ENCODE measurements at places on chromosomes 13 and 19. TPM values are rescaled to one million over a fixed set of nuclear protein-coding genes. Genes with fewer than 3 reads are reported as not detected.

BRME1 gene
- total RNA-seq: 12.0 TPM

NDUFA3 gene
- 79.3 TPM for total RNA-seq

- H3K4me3 ChIP-seq: no peak overlapping the region
- DNase-seq: no peak
- H3K27me3 ChIP-seq: no peaks in the 10 kb centered on the region
- H3K27ac ChIP-seq: no peak overlapping the region
Observed at GRCh38 chr19:16969135-16969534, 57.5 kb downstream of the CPAMD8 start.

DNA sequence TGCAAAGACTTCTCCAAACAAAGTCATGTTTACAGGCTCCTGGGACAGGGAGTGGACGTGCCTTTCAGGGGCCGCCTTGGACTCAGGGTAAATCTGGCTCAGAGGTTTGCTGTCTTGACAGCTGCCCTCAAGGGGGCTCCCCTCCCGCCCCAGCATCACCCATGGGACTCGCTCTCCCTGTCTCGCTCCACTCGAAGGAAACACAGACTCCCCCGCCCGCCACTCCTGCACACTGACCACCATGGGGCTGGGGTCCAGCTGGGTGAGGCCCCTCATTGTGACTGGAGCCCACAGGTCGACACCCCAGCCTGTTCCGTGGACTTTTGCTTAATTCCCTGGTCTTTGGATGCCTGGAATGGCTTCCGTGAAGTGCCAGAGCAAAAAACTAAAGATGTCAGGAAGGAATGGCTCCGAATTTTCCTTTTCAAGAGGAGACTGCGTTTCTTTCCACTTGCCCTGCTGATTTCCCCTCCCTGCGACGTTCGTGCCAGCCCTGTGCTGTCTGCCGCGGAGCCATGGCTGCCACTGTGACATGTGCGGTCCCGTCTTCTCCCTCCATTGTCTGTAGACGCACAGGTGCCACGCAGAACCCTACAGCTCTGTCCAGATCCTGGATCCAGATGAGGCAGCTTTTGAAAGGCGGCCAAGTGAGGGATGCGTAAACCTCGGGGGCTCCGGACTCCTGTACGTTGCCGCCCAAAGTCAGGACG is 48.6 kb downstream of the MCF2L start:
- H3K4me1 ChIP-seq: peaks cover 25% of the 10 kb centered on the region
- no peak overlapping the region for H3K27ac ChIP-seq
- no peak overlapping the region for H3K4me3 ChIP-seq
- H3K36me3 ChIP-seq: no peaks in the 10 kb centered on the region
- H3K27me3 ChIP-seq: no peaks in the 10 kb centered on the region
- no peak for DNase-seq

GRCh38 chr19:17505223-17505622 is 6.2 kb upstream of the PGLS start:
- no peak for DNase-seq
- no peak overlapping the region for H3K4me3 ChIP-seq
- H3K27me3 ChIP-seq: no peaks in the 10 kb centered on the region

- no peaks in the 10 kb centered on the region for H3K27me3 ChIP-seq
- DNase-seq: peak; percentile 71
- H3K27ac ChIP-seq: no peak overlapping the region
- H3K4me3 ChIP-seq: no peak overlapping the region
- H3K4me1 ChIP-seq: peaks cover 5% of the 10 kb centered on the region
Observed at GRCh38 chr13:113118261-113119021, 4.2 kb upstream of the F10 start.

DNA sequence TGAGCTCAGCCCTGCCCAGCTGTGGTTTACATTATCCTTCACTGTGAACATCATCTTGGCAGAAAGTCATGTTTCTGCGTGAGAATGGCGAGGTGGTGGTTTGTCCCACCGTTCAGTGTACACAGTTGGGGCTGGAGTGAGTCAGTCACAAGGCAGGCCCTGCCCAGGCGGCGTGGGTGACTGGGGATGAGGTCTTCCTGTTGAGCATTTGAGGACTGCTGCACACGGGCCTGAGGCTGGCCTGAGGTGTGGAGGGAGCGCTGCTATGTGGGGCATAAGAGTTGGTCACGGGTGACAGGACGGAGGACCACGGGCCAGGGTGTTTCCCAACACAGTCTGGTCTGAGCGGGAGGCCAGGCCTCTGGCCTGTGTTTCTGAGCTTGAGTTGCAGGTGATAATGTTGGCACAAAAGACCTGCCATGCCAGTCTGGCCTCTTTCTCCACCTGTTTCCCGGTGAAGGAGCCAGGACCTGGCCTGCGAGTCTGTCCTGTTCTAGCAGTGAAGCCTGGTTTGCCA is 13.4 kb upstream of the C19orf33 start:
- no peaks in the 10 kb centered on the region for H3K36me3 ChIP-seq
- H3K4me3 ChIP-seq: no peak overlapping the region
- H3K4me1 ChIP-seq: peaks cover 34% of the 10 kb centered on the region
- H3K27me3 ChIP-seq: no peaks in the 10 kb centered on the region
- no peak for DNase-seq

- peak overlapping the region; percentile 87 for H3K4me3 ChIP-seq
- no peak overlapping the region for H3K27ac ChIP-seq
- DNase-seq: no peak
- no peaks in the 10 kb centered on the region for H3K27me3 ChIP-seq
Observed at GRCh38 chr19:57321751-57322150, 1.5 kb downstream of the ZNF543 start.

GRCh38 chr13:73822668-73823592 is 311.3 kb downstream of the KLF12 start:
- DNase-seq: no peak
- no peaks in the 10 kb centered on the region for H3K27me3 ChIP-seq
- H3K4me1 ChIP-seq: no peaks in the 10 kb centered on the region

DNA sequence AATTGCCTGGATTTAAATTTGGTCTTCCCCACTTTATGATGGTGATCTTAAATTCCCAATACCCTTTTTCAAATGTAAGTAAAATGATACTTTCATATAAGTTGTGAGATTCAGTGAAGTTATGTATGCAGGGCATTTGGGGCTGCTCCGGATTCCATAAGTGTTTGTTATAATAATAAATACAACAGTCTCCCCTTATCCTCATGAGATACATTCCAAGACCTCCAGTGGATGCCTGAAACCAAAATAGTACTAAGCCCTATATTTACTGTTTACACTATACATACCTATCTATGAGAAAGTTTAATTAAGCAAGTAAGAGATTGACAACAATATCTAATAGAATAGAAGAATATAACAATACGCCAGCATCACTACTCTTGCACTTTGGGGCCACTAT is 2237.8 kb downstream of the PCDH9 start:
- no peaks in the 10 kb centered on the region for H3K27me3 ChIP-seq
- no peak overlapping the region for H3K27ac ChIP-seq
- DNase-seq: no peak
- no peaks in the 10 kb centered on the region for H3K4me1 ChIP-seq

Measured in vagina (tissue), 2 donors.